Stimulated activated CD4-positive, alpha-beta T cell treated with anti-CD3 and anti-CD28 coated beads, Interleukin-12 subunit alpha, Interleukin-12 subunit beta, amount 100 ng/mL, for 24 hours (primary cell): ENCODE measurements at places on chromosomes 1 and 21.

DNA sequence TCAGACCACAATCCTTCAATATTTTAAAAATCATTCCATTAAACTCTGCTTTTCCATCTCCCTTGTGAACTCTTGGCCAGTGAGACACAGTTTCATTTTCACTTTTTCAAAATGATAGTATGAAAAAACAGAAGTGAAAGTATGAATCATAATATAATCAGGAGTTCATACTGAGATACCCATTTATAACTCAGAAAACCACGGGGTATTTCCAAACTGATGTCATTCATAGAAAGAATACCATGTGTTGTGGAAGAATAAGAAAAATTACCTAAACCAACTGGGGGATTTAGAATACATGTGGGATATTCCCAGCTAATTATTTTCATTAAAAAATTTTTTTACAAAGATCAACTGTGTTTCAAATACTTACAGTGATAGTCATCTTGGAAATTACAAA is 149.9 kb downstream of the MRPL39 start:
- no peak for DNase-seq

- peak; percentile 67 for DNase-seq
Measured at GRCh38 chr1:35718492-35719336, at the start of gene C1orf216. TSS of gene C1orf216 (minus strand) at chr1:35718884. CDS start at chr1:35716321, 2,563 bp downstream.

GRCh38 chr1:10947691-10948462 is 64.6 kb upstream of the TARDBP start:
- no peak for DNase-seq

DNA sequence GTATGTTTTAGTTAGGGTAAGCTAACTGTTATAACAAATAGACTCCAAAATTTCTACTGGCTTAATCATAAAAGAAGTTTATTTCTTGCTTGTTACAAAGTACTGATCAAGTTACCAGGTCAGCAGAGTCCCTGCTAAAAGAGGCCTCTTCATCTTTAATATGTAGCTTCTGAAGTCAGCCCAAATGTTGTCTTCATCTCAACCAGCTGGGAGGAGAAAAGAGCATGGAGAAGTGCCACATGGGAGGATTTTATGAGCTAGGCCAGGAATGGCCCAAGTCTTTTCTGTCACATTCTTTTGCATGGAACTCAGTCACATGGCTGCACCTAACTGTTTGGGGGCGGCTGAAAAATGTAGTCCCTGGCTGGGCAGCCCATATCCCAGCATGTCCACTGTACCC is 63.2 kb upstream of the APOBEC4 start:
- DNase-seq, result no peak
